ENCODE measurements at places on chromosomes 2 and 18.
A peak's percentile ranks its signal among the peaks of the same experiment; 100 is the strongest.

DNA sequence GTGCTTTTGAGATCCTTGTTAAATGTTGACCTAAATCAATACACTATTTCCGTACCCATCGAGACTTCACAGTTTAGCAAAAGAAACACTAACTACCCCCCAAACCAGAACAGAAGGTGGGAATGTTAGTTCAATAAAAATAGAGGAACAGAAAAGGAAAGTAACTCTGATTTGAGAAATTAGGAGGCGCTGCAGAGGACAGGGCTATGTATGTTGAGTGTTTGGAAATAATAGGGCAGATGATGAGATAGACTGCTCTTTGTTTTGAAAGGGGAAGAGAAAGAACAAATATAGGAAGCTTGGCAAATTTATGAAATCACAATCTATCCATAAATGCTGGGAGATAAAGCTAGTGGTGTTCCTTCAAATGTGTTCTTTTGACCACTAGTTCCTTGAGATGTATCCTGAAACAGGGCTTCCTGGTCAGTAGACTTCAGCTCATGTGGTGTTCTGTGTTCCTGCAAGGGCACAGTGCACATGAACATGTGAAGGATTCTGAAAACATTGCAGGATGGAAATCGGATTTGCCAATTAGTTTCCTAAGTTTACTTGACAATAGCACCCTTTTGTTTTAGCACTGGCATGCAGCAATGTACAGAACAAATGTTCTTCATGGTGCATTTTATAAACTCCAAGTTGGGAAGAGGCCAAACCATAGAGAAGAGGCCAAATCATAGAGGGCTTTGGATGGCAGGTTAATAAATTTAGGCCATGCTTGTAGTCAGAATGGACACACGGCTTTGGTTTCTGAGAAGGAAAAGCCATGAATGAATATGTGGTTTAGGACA is 39.8 kb downstream of the RHBDD1 start:
- no peak for DNase-seq

DNA sequence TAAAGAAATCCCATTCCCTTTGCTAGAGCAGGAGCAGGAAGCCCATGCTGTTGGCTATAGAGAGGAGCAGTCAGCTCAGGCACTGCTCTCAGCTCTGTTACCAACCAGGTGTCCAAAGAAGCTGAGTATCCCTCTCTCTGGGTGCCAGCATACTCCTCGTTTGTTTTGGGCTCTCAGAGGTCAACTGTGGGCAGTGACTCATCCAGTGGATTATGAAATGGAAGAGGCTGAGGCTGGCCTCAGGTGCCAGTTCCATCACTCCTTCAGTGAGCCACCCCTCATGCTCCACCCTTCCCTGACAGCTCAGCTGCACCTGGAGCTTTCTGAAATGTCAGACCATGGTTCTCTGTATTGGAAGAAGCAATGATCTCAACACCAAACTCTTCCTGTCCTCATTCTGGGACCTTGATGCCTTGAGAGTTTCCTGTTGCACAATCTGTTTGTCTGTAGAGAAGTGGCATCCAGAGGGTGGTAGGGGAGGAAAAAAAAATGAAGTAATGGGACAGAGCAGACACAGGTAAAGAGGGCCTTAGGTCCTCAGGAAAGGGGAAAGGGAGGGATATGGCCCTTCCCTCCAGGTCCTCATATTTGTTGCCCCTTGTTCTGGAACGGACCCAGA is 31.2 kb upstream of the EN1 start:
- DNase-seq = no peak

DNA sequence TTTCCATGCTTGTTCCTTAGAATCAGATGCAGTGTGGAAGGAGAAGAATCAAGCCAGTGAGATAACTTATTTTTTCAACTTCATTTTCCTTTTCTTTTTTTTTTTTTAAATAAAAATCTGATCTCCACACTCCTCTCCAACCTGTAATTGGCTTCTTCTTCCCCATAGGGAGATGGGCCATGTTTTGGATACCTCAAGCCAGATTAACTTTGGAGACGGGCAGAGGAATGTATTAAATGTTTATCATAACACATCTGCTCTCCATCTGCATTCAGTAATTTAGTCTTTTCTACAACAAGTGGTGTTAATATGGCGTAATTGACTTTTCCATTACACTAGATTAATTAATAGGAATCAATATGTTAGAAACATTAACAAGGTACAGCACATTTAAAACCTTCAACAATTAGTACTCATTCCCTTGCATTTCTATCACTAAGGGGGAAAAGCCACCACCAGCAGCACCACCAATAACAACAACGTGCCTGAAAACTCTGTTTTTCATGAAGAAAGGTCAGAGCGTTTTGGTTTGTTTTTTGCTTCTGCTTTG is 244.1 kb downstream of the MYCN start:
- DNase-seq = no peak

- DNase-seq = no peak
Measured at GRCh38 chr2:202290316-202290715, 24.8 kb downstream of the NOP58 start.

- no peak for DNase-seq
Measured at GRCh38 chr2:54073796-54074195, 41.6 kb upstream of the ACYP2 start.

- no peak for DNase-seq
Measured at GRCh38 chr2:185278761-185279160, 459.8 kb upstream of the FSIP2 start.

- no peak for DNase-seq
Measured at GRCh38 chr2:235143789-235144188, 192.0 kb downstream of the SH3BP4 start.

DNA sequence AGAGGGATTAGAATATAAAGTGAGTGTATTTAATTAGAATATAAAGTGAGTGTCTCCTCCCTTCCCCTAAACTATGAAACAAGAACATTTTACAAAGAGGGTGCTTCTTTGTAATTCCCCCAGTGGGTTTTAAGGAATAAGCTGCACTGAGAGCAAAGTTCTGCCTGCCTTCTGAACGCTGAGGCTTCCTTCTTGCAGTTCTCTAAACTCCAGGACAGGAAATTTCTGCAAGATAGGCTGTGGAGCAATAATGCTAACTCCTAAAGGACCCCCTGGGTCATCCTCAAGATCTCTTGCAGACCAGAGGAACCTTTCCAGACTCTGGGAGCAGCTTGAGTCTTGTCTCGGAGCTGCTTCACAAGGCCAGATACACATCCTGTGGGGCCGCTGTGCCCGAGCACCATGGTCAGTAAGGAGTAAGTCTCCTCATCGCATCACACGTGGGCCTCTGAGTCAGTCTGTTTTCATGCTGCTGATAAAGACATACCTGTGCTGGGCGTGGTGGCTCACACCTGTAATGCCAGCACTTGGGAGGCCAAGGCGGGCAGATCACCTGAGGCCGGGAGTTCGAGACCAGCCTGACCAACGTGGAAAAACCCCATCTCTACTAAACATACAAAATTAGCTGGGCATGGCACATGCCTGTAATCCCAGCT is 87.5 kb upstream of the KCNE4 start:
- no peak for DNase-seq

- peak; percentile 28 for DNase-seq
Measured at GRCh38 chr18:3262234-3263131, 550 bp downstream of the MYL12B start.

DNA sequence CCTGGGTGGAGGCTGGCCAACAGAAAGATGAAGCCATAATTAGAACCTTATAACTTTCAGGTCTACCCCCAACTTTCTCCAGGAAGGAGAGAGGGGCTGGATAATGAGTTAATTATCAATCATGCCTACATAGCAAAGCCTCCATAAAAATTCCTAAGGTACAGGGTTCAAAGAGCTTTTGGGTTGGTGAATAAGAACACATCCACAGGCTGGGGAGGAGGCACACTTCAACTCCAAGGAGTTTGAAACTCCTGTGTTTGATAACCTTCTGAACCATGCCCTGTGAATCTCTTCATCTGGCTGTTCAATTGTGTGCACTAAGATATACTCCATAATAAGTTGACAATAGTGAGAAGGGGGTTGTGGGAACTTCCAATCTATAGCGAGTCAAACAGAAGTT is 552.3 kb downstream of the TDRD15 start:
- DNase-seq = no peak

DNA sequence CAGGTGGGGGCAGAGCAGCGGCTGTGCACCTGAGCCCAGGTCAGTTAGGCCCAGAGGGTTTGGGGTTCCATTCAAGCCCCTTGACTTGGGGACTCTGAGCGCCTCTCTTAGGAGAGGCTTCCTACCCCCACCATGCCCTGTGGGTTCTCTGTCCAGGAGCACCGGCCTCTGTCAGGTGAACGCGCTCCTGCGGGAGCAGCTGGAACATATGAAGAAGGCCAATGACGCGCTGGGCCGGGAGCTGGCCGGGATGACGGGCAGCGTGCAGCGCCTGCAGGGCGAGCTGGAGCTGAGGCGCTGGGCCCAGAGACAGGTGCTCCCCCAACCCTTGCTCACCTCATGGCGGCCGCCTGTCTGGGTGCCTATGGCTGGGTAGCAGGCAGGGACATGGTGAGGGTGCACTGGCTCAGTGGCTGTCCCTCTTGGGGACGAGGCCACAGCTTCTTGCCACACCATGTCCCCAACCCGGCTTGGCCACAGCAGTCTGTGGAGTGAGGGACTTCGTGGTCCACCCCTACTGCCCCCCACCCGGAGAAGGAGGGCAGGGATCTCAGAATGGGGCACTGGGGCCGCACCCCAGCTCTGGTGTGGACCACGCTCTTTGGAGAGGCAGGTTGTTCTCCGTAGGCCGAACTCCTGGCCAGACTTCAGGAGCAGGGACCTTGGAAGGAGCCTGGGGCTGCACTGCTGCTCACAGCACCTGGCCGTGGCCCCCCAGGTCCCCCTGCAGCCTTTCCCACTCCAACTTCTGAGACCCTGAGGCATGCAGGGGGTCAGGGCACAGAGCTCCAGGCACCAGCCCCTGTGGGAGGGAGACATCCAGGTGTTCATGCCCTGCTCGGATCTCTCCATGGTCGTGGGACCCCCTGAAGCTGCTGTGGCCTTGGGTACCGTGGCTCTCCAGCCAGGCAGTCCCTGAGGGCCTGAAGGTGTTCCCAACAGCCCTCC is 19.7 kb downstream of the CROCC2 start:
- DNase-seq = no peak

- no peak for DNase-seq
Measured at GRCh38 chr2:108316461-108317258, 28.0 kb downstream of the SULT1C2 start.

- no peak for DNase-seq
Measured at GRCh38 chr2:237858294-237859081, 935 bp upstream of the RAMP1 start.

GRCh38 chr2:133378928-133379549 is 189.2 kb downstream of the NCKAP5 start:
- DNase-seq = no peak

DNA sequence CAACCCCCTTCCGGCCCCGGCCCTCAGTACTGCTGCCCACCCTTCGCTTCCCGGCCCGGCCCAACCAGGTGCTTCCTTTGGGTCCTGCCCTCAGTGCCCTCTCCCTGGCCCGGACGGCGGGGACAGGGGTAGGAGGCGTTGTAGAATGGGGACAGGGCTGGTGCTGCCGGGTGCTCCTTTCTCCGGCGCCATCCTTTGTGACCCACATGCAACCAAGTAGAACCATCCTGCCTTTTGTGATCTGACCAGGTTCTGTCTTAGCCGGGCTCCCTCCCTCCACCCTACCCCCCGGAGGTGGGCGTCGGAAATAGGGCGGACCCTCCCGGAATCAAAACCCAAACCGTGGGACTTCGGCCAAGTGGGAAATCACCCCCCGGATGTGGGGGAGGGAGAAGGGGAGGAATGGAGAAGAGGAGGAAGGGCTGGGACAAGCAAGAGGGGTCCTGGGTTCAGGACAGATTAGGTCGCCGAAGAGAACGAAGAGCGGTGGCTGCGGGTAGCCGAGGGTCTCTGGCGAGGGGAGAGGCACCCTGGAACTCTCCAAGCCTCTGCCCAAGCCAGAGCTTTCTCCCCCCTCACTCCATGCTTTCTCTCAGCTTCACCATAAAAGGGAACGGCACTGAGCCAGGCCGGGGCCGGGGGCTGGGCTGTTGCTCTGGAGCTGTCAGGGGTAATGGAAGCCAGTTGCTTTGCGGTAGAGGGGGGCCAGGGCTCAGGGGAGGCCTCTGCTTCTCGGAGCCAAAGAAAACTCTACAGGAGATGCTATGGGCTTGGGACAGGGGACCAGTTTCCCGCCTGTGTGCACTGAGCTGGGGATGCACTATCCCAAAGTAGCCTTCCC is 756 bp upstream of the OST4 start:
- DNase-seq = no peak

DNA sequence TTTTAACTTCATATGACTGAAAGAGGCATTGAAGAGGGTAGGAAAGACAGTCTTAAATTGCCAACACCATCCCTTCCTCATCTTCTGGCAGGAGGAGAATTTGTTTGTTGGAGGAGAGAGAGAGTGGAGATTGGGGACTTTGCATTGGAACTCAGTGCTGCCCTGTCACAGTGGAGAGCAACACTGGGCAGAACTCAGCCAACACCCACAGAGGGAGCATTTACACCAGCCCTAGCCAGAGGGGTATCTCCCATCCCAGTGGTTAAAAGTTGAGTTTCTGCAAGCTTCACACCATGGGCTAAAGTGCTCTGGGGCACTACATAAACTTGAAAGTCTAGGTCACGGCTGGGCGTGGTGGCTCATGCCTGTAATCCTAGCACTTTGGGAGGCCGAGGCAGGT is 174.1 kb downstream of the ANKRD30B start:
- no peak for DNase-seq

GRCh38 chr18:32318581-32318980 is 128.7 kb downstream of the MEP1B start:
- DNase-seq = no peak

DNA sequence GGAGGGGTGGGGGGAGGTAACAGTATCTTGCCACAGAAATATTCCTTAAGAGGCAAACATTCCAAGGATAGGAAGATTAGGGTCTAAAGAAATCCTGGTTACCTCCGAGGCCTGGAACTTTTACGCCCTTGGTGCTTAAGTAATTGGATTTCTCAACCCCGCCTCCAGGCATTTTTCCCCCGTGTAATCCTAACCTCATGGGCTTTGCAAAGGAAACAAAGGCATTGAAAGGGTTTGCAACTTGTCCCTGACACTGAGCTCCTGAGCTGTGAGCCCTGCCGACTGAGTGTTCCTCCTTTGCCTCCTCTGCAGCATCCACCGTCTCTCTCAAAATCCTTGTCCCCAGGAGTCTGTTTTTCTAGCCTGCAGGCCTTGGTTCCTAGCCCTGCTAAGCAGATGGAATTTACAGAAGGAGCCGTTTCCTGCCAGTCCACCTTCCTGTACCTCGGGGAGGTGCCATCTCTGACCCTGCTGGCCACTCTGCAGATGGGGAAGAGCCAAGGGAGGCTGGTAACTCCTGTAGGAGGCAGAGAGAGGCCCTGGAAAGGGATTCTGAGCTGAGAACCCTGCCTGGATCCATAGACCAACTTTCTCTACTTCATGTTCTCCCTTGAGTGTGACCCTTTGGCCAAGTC is 24.2 kb downstream of the TET3 start:
- DNase-seq = no peak

GRCh38 chr2:117407746-117408145 is 406.7 kb upstream of the DDX18 start:
- no peak for DNase-seq

DNA sequence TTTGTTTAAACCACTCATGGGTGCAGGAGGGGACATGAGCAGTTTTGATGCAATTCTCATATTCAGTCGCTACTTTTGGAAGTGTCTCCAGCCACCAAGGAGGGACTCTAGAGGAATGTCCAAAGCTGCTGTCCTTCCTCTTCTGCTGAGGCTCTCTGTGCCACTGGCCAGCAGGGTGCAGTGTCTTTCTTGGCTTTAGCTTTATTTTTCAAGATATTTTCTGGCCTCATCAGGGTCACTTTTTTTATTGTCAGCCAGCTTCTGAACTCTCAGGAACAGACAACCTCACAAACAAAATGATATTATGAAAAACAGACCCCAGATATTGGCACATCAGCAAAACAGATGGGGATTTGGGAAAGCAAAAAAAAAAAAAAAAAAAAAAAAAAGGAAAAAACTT is 289.3 kb upstream of the ZSWIM2 start:
- DNase-seq = no peak

All from central memory CD8-positive, alpha-beta T cell (primary cell).